ENCODE measurements at places on chromosomes 1 and 21. TPM values are rescaled to one million over a fixed set of nuclear protein-coding genes. Genes with fewer than 3 reads are reported as not detected.

The HAO2 gene
- not detected for total RNA-seq

The IL19 gene
- total RNA-seq, result not detected

The PI4KB gene
- 40.2 TPM for total RNA-seq

The FLG2 gene
- not detected for total RNA-seq

The KRTAP6-1 gene
- not detected for total RNA-seq

The TEDDM1 gene
- total RNA-seq, result not detected

Data from body of pancreas (tissue), 4 donors.